Parietal lobe (tissue), 2 donors: ENCODE measurements at places on chromosomes 4 and X. TPM values are rescaled to one million over a fixed set of nuclear protein-coding genes. Genes with fewer than 3 reads are reported as not detected.

Gene CD40LG
- total RNA-seq: not detected

Gene LRCH2
- 45.7 TPM for total RNA-seq

Gene PCDH7
- 126 TPM for total RNA-seq

Gene LIMCH1
- 282 TPM for total RNA-seq

Gene FGFRL1
- total RNA-seq: 5.3 TPM

Gene GAGE13
- not detected for total RNA-seq

Gene FAAH2
- 9.4 TPM for total RNA-seq

Gene C4orf36
- total RNA-seq: 1.6 TPM

Gene CXXC4
- total RNA-seq: 79.8 TPM

Gene ADH4
- total RNA-seq: not detected

Gene DDIT4L
- 0.31 TPM for total RNA-seq

Gene CXCL1
- total RNA-seq: not detected

Gene HS6ST2
- total RNA-seq: 5.3 TPM

Gene TLR2
- 0.63 TPM for total RNA-seq

Gene MAMLD1
- 5.6 TPM for total RNA-seq

Gene HSFX2
- total RNA-seq: 1.9 TPM

Gene NKX6-1
- total RNA-seq: not detected

Gene LONRF3
- total RNA-seq: 2.5 TPM

Gene TGIF2LX
- total RNA-seq: not detected

Gene MSL3
- total RNA-seq: 35.4 TPM

Gene CTAG1A
- total RNA-seq: not detected

Gene CAPN6
- 0.31 TPM for total RNA-seq

Gene IL15
- 0.94 TPM for total RNA-seq

Gene FAM3A
- 13.8 TPM for total RNA-seq

Gene FGF16
- total RNA-seq: not detected

Gene PNCK
- total RNA-seq: 33.8 TPM

Gene CT45A10
- total RNA-seq: not detected

Gene SLITRK2
- 9.4 TPM for total RNA-seq

Gene ZNF157
- total RNA-seq: 5.0 TPM

Gene CTPS2
- total RNA-seq: 43.8 TPM

Gene NUP62CL
- total RNA-seq: 4.7 TPM

Gene SSX1
- not detected for total RNA-seq

Gene ITIH6
- total RNA-seq: not detected

Gene CENPVL1
- 2.5 TPM for total RNA-seq

Gene ZNF141
- 85.4 TPM for total RNA-seq
